ENCODE measurements at places on chromosomes 6 and 20.

DNA sequence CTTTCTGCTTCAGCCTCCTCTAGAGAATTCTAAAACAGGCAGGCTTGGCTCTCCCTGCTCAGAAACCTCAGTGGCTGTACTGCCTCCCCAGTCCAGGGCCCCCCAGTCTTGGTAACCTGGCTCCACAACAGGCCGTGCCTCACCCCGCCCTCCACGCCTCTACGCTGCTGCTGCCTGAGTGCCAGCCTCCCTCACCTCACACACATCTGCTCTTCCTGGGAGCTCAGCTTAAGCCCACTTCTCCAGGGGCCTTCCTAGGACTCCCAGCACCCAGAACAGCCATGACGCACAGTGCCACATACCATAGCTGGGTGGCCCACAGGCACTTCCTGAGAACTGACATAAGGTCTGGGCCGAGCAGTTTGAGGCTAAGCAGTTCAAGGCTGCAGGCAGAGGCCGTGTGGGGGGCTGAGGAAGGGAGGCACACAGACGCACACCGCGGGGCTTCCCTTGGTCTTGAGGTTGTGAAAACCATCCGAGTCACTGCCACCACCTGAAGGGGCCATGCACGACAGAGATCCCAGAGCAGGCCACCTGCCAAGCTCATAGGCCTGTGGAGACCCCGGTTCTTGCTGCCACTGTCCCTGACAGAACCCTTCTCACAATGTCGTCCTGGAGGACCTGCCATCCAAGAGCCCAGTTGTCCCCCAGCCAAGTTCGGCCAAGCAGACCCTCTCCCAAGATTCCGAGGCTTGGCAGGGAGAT lies 42.6 kb downstream of the DSTN start:
- peak; percentile 19 for DNase-seq

DNA sequence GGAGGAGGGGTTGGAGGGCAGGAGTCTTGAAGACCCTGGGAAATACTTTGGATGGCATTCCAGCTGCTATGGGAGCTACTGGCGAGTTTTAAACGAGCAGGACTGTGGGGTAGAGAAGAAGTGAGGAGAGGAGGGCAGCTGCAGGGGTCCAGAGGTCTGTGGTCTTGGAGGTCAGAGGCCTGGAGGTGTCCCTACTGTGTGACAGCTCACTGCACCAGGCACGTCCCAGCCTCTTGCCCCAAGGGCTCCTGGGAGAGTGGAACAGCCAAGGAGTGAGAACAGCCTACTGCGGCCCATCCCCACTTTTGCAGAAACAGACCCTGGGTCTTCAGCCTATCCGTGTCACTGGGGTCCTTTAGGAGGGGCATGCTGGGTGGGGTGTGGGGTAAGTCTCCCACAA lies 2.9 kb upstream of the NOL4L start:
- no peak for DNase-seq

- DNase-seq, result no peak
These were observed 11.8 kb downstream of the MAP3K4 start for GRCh38 chr6:161003336-161003735.

DNA sequence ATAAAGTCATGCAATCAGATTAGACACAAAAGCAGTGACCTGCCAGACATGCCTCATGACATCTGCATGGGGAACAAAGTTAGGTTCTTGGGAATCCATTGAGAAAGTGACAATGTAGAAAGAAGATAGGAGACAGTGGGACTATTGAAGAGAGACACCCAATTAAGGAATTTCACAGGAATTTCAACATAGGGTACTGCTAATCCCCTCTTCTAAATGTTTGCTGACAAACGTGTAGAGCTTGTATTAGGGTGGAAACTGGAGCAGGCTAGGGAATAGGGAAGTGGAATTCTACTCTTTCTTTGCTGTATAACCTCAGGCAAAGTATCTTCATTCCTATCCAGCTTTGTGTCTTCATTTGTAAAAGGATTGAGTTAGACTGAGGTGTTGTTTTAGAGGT lies 409.4 kb upstream of the SASH1 start:
- no peak for DNase-seq

DNA sequence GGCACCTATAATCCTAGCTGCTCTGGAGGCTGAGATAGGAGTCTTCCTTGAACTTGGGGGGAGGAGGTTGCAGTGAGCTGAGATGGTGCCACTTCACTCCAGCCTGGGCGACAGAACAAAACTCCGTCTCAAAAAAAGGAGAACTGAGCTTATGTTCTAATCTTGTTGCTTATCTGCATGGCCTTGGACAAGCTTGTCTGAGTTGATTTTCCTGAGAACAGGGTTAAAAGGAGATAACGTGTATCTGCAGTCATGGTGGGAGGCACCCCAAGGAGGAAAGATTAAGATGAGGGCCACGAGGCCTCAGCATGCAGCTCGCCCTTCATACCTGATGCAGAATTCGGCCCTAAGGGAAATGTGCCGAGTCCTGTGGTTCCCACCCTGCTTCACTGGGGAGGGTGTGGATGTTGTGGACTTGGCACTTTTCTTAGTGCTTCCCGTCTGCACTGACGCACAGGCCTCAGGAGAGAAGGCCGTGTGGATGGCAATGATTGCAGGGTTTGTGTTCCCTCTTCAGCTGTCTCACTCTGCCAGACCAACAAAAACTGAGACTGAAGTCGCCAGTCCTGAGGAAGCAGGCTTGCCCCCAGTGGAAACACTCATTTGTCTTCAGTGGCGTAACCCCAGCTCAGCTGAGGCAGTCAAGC lies 56.3 kb downstream of the EZR start:
- DNase-seq, result no peak

GRCh38 chr6:84002226-84002625 lies 31.3 kb upstream of the MRAP2 start:
- no peak for DNase-seq

DNA sequence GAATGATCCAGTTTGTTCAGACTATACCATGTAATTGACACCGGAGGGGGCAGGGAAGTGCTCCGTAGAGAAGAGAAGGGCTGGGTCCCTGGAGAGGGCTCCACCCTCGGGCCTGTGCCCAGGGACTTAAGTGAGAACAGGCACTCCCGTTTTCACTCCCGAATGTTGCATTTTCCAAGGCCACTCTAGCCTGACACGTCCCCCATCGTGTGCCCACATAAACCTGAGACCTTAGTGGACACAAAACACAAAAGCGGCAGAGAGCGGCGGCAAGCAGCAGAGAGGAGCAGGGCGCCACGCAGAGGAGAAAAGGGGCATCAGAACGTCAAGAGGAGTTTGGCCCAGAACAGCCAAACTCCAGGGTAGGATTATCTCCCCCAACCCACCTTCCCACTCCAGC lies 1405.1 kb downstream of the GRIK2 start:
- no peak for DNase-seq

GRCh38 chr6:11754625-11755271 lies 23.9 kb downstream of the ADTRP start:
- DNase-seq, result no peak

GRCh38 chr6:77072694-77073409 lies 390.4 kb downstream of the HTR1B start:
- no peak for DNase-seq

DNA sequence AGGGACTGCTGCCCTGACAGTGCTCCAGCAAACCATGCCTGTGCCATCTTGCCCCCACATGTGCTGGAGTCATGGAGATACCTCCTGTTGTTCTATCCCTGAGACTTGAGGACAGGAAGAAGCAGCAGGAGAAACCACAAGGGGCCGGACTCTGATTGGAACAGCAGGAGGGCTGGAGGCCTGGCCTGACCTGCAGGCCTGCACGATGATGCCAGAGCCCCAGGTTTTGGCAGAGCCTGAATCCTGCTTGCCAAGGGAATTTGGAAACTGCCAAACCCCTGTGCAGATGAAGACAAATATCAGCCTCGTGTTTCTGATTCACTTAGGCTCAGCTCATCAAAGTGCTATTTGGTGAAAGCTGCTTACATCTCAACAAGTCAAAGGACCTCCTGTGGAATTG lies 177.6 kb downstream of the MAFB start:
- DNase-seq, result no peak

DNA sequence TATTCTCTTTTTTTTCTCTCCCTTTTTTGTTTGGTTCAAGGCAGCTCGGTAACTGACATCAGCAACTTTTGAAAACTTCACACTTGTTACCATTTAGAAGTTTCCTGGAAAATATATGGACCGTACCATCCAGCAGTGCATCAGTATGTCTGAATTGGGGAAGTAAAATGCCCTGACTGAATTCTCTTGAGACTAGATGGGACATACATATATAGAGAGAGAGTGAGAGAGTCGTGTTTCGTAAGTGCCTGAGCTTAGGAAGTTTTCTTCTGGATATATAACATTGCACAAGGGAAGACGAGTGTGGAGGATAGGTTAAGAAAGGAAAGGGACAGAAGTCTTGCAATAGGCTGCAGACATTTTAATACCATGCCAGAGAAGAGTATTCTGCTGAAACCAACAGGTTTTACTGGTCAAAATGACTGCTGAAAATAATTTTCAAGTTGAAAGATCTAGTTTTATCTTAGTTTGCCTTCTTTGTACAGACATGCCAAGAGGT lies 10.6 kb downstream of the HEY2 start:
- DNase-seq, result no peak

DNA sequence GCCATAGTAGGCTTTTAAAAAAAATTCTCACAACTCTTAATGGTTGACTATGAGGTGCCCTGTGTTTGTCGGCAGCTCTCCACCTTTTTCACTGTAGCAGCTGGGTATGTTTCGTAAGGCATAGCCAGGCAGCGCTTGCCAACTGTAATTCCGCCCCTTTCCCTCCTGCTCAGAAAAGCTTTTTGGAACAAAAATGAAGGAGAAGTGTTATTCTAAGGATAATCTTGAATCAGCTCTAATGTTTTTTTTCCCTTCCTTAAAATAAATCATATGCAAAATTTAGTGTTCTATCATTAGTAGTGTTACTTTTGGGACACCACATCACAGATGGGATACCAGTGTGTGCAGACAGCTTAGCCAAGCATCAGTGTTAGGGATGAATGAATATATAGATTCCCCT lies 21.2 kb downstream of the RIOK1 start:
- DNase-seq, result no peak

DNA sequence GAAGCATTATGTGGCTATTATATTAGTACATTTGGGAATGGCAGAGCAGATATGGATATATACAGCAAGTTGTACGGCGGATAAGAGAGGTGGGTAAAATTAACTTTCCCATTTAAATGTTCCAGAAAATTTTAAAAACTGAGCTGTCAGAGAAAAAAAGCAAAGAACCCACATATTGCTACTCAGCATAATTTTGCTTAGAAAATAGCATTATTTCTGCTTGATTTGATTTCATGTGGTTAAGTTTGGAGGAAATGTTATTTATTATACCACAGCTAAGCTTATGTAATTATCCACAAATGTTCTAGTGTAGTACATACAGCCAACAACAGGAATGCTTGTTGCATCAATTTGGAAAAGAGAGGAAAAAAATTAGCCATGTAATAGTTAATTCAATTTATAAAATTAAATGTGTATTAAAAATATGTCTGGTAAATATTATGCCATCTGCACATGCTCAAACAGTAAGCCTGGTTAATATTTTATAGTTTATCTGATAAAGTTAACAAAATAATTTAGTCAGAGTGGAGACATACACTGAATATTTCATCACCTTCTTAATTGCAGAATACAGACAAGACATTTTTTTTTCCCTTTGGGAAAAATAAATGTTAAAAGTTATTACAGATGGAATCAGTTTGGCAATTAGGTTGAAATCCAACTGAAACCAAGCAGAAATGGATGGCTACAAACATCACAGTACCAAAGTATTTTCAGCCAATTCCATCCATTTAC lies 172.1 kb upstream of the ID4 start:
- DNase-seq, result no peak

- DNase-seq, result no peak
These were observed 525 bp downstream of the MACROD2 start for GRCh38 chr20:13995841-13996240.

DNA sequence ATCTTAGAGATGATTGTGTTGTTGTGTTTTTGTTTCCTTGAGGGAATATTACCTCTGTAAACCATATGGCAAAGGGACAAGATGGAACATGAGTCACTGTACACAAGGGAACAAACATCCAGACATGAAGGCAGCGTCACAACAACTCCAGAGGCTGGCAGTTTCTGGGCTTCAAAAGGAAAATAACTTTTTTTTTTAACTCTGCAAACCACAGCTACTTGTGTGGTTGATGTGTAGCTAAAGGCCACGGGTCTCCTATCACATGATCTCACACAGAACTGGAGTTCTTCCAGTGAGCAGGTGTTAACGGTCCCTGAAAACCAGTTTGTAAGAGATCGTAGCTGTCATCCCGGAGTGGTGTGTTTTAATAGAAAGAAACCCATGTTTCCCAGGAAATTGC lies 33.2 kb upstream of the HBS1L start:
- no peak for DNase-seq

GRCh38 chr20:13142143-13142542 lies 78.9 kb upstream of the ISM1 start:
- DNase-seq, result no peak

DNA sequence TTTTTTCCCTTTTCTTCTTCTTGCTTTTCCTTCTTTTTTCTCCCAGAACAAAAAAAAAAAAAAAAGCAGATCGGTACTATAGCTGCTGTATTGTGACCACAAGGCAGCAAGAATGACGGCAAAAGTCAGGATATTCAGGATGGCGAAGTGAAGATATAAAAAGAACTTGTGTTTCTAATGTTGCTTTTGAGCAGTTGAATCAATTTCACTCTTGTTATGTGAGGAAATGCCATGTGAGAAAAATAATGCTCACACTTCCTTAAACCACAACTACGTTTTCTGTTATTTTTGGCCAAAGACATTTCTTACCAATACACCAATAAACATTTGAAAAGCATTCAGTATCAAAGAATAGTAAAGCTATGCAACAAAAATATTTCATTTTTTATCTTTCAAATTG lies 510.5 kb downstream of the HACE1 start:
- DNase-seq, result no peak

- no peak for DNase-seq
These were observed 16.3 kb downstream of the CCDC167 start for GRCh38 chr6:37483252-37483901.

DNA sequence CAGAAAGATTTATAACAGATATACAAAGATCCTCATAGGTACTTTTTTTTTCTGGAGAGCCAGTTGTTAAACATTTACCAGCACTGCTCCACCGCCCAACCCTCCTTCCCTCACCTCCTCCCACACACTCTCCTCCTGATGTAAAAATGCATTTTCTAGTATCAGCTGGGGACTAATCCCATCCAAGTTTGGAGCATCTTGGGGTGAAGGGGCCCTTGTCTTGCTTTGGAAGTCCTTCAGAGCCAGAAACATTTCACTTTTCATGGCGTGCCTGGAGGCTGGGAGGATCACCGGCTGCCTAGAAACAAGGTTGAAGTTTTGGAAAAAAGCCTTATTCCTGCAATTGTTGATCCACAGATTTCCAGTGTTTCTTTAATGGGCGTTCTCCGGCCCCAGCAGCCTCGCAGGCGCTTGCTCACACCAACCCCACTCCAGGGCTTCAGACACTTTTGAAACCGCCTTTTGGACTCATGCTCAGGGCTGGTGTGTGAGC lies 165.1 kb upstream of the AFDN start:
- no peak for DNase-seq

DNA sequence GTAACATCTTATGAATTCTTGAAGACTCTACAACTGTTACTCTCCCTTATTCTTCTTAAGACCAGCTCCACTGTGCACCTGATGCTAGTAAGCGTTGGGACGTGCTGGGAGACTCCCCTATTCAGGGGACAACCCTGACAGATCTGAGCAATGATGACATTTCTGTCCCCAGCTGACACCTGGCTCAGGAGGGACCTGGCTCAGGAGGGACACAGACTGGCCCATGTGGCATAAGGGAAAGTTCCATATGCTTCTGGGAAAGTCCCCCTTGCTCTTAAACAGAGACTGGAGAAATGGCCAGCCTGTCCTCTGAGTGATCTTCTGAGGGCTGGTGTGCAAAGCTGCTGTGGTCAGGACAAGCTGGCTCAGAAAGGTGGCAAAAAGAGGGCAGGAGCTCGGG lies 10.0 kb upstream of the CD93 start:
- no peak for DNase-seq

Measured in stimulated activated CD8-positive, alpha-beta memory T cell treated with anti-CD3 and anti-CD28 coated beads, Interleukin-7, amount 100 ng/mL, for 1 hour (primary cell).